ENCODE measurements at places on chromosomes 6 and 20.

DNA sequence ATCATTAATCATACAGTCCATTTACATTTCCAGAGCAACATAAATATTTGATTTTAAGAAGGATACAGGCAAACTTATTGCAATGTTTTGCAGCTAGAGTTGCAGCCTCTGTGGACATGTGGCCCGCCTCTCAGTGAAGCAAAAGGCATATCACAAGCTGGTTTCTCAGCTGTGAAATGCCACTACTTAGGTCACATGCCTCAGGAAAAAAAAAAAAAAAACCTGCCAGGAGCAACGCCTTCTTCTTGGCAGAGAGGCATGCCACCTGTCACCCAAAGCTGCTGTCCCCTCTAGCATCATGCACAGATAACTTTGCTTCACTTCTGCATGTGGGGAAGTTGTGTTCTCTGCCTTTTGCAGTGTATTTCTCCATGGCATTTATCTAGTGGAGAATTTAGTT lies 18.5 kb downstream of the GRM1 start:
- DNase-seq, result no peak

GRCh38 chr20:41030531-41031242 lies 2.1 kb downstream of the TOP1 start:
- DNase-seq, result no peak

GRCh38 chr6:6620766-6621425 lies 32.4 kb downstream of the LY86 start:
- DNase-seq, result no peak

- no peak for DNase-seq
Measured at GRCh38 chr20:50680105-50680960, 11.0 kb downstream of the RIPOR3 start.

- DNase-seq, result no peak
Measured at GRCh38 chr20:45918182-45918737, 6.3 kb upstream of the PLTP start.

DNA sequence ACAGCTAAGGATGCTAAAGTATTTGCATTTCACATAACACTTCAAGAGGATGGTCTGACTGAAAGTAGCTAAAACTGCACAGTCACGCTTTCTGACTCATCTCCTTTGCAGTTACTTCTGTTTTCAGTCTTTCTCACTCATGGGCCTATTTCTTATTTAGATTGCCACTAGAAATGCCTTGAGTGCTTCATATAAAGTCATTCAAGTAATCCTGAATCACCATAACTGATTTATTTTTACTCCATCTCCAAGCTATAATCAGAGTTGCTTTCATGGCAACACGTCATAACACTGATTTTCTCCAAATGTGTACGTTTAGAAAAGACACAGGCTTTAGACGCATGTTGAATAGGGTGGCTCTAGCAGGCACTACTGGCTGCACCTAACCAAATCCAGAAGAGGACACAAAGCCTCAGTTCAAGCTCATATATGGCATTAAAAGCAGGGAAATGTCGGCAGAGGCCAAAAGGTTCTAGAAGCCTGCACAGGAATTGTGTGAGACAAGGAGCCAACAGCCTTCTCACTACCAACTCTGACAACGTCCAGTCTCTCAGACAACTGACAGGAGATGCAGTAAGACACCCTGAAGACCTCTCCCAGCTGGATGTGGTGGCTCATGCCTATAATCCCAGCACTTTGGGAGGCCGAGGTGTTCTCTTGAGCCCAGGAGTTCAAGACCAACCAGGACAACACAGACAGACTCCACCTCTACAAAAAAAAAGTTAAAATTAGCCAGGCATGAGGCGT lies 64.1 kb upstream of the BEND6 start:
- no peak for DNase-seq

DNA sequence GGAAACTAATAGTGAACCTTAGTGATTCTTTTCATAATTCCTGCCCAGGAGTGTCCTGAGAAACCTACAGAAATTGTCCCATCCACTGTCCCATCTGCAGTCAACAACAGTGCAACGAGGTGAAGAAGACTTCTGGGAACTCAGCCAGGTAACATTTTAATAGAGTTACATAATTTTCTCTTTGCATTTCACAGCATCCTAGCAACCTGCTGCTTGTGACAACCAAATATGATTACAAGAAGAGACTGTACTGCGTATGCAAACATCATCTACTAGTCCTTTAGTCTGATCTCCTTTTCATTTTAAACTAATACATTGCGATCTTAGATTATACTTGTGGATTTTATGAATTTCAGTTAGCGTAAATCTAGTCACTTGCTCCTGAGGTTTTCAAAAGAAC lies 951.6 kb downstream of the TFAP2A start:
- DNase-seq, result no peak

DNA sequence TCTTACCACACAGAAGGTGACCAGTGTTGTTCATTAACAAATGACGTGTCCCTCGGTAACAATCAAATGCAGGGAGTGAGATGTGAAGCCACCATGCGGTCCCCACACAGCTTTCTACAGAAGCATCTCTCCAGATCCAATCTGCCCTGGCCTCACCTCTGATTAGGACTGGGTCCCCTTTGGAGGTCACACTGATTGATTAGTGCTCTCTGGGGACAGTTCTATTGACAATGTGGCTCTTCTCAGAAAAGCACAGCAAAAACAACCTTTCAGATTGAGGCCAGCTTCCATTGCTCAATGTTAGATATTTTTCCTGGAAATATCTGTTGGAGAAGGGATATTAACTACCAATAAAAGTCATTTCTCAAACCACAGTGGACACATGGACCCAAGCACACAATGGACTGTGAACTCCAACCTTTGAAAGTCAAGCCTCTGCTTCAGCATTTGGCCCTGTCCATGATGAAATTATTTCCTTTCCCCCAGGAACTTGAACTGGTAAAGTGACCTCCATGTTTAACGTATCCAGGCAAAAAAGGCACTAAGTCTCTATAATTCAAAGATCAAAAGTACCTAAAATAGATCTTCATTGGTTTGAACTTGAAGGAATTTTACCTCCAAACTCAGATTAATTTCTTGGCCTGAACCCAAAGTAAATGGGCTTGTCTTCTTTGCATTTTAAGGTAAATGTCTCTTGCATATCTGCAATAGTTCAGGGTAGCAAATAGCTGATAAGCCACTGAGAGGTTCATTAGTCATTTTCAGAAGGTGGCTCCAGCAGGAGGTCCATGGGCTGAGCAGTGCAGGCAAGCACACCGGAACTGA lies 118.5 kb downstream of the FOXA2 start:
- DNase-seq, result no peak

- DNase-seq, result no peak
Measured at GRCh38 chr20:20241976-20242375, 125.9 kb upstream of the INSM1 start.

DNA sequence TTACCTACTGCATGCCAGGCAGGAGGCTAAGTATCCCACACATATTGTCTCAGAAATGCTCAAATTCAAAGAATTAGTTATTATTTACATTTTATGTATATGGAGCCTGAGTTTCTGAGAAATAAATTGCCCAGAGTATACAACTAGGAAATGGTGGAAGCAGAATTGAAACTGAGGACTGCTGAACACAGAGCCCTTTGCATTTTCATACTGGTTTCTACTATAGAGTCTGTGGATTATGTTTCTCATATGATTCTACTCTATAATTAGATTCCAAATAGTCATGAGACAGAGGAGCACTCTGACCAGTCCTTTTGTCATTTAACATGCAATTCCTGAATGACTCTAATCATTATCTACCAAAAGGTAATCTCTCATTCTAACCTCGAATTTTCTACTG lies 254.3 kb downstream of the LMBRD1 start:
- DNase-seq, result no peak

- DNase-seq, result no peak
Measured at GRCh38 chr6:79708095-79708791, 77.1 kb downstream of the SH3BGRL2 start.

GRCh38 chr6:26197933-26198721 lies 110.9 kb downstream of the HFE start:
- DNase-seq, result peak; percentile 65

GRCh38 chr6:41483943-41484342 lies 62.2 kb upstream of the FOXP4 start:
- DNase-seq, result no peak

DNA sequence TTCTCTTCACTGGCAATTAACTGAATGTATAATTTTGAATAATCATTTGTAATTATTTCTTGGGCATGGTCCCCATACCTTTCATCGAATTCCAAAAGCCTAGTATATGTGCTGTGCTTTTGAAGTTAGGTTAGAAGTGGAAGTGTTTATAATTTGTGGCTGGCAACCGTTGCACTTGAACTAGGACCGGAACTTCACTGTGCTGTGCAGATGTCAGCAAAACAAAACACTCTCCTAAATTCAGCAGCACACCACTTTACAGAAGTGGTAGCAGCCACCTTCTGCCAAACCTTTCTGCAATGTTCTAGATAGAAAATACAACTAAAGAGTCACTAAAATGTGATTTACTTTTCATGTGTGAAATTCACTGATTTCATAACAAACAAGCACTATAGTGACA lies 111.9 kb downstream of the FAM83B start:
- DNase-seq, result no peak

DNA sequence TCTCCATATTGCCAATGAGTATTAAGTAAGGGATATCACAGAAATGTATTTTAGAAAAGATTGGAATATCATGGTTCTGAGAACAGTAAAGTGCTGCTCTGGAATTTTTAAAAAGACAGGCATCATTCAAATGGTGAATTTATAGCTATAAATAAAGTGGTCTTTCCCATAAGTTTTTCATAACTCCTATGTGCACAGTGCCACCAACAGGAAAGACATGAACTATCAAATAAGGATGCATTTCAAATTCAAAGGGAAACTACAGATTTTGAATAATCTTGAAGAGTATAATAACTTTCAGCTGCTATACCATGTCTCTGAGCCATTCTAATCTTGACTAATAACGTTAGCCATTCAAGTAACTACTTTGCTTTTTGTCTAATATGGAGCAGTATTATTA lies 456.8 kb upstream of the GJE1 start:
- no peak for DNase-seq

All from activated naive CD8-positive, alpha-beta T cell treated with anti-CD3 and anti-CD28 coated beads for 36 hours (primary cell).